ENCODE measurements at places on chromosomes 5 and 9.

DNA sequence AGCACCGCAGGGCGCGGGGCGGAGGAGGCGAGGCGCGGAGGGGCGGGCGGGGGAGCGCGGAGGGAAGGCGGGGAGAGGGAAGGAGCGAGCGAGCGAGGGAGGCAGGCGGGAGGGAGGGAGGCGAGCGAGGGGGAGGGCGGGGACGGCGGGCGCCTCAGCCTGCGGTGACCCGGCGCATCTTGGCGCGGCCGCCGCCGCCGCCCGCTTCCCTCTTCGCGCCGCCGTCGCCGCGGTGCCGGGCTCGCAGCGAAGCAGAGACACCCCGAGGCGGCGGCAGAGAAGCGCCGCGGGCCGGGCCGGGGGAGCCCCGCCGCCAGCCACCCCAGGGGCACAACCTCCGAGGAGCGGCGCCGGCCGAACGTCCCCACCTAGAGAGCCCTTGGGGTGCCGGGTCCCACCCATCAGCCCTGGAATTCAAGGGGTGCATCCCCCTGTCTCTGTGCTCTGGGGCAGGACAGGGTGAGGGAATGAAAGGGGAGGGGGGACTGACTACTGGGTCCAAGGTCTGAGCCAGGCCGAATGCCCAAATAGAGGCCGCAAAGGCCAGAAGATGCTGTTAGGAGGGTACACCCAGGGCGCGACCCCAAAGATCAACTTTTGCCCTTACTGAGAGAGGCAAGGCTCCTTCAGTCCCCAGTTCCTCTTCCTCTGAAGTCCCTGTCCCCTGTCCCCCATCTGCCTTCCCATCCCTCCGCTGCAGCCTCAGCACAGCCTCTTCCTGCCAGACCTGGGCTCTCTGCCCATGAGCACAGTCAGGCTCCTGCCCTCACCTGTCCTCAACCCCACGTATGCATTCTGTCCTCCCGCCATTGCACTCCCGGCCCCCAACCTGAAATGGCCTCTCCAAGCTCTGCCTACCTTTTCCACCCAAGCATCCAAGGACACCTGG lies at the start of gene ADAMTS2:
ADAMTS2 (minus strand) TSS at position 29 of the 889 bp plus-strand sequence. CDS start 133 bp downstream, outside the sequence.
- DNase-seq = peak; percentile 60

DNA sequence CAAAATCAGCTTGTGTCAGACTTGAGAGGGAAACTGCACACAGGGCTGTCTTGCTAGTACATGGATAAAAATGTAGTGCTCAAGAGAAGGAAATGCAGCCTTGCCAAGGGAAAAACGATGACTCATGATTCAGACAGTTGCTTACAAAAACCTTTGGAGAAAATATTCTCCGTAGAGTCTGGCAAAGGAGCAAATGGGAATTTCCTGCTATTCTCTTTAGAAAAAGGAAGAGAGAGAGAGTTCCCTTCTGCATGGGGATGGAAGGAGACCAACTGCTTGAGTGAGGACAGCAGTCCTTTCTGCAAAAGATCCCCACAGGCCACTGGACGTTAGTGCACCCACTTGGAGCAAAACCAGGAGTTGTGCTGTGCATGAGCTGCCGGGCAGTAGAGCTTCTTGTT lies 7.6 kb downstream of the IFNB1 start:
- peak; percentile 95 for DNase-seq

DNA sequence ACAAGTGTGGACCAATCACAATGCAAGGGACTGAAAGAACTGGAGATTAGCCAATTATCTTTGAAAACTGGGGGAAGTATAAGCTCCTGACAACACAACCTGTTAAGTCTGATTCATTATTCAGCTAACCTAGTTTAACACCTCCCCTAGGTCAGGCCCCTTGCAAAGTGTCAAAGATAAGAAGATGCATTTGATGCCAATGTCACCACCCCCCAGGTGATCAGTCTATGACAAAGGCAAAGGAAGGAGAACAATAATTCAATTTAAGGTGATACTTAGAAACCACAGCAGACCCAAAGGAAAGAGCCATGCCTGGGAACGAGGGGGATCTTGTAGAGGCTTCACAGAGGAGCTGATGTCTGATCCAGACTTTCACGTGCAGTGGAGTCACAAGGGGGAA lies 137.9 kb downstream of the FBXL7 start:
- no peak for DNase-seq

DNA sequence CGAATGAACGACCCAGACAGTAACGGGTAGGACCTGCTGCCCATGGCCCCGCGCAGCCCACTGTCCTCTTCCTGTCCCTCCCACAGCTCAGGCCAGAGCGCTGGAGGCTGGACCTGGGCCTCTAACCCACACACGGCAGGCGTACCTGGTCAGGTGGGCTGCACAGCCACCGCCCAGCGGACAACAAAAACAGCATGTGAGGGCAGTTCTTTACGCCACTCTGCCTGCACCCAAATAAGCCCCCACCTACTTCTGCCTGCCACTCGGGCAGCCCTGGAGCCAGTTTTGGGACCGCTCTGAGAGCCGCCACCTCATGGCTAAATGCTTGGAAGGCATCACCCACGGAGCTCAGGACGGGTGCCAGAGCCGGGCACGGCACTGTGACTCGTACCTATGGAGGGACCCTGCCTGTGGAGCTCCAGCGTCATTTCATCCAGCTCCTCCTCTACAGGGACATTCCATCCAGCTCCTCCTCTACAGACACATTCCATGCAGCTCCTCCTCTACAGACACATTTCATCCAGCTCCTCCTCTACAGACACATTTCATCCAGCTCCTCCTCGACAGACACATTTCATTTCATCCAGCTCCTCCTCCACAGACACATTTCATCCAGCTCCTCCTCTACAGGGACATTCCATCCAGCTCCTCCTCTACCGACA lies 18.9 kb downstream of the CLPTM1L start:
- DNase-seq = peak; percentile 45
